ENCODE measurements at places on chromosomes 2 and 18. TPM values are rescaled to one million over a fixed set of nuclear protein-coding genes. Genes with fewer than 3 reads are reported as not detected.

CAPN14 gene
- total RNA-seq: 0.33 TPM

DNA sequence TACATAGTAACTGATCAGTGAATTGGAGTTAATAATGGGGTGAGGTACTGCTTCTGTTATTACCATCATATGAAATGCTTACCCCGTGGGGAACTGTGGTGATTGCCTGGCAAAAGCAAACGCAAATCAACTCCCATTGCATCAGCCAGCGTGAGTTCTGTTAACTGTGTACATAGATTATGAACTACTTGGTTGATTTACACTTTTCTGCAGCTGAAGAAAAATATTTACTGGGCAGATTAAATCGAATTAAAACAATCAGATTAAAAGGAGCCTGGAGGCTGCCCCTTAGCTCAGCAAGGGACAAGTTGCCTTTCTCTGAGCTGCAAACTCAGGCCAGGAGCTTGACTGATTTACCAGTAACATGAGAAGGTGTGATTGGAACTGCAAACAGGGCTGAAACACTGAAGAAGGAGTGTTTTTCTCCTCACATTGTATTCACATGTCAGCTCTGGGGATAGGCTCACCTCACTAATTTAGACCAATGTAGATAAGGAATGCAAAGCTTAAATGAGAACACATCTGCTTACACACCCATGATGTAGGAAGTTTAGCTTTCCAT lies 220.1 kb downstream of the OSR1 start:
- no peak for DNase-seq
- H3K4me3 ChIP-seq: no peak overlapping the region
- H3K27me3 ChIP-seq: no peaks in the 10 kb centered on the region
- H3K4me1 ChIP-seq: no peaks in the 10 kb centered on the region
- no peak overlapping the region for H3K27ac ChIP-seq
- no peaks in the 10 kb centered on the region for H3K36me3 ChIP-seq

DNA sequence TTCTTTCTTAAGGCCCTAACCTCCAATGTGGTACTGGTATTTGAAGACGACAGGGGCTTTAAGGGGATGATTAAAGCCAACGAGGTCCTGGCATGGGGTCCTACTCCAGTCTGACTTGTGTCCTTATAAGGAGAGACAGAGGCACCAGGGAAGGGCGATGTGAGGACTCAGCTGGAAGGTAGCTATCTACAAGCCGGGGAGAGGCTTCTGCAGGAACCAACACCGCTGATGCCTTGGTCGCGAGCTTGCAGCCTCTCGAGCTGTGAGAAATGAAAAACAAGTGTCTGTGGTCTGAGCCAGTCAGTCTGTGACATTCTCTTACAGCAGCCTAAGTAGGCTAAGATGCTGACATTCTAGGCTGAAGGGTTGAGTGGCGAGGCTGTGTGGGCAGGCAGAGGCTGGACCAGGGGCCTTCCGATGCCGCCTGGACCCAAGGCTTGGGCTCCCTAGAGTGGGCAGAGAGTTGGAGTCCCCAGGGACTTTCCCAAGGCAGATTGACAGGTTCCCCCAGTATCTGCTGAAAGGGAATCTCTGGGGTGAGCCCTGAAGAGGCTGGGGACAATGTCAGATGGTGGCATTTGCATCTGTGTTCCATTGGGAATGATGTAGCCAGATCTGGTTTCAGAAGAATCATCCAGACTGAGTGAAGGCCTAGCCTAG lies 322.9 kb upstream of the HS6ST1 start:
- no peak overlapping the region for H3K27ac ChIP-seq
- H3K27me3 ChIP-seq: no peaks in the 10 kb centered on the region
- H3K36me3 ChIP-seq: no peaks in the 10 kb centered on the region
- peak; percentile 15 for DNase-seq
- no peaks in the 10 kb centered on the region for H3K4me1 ChIP-seq

GRCh38 chr2:94875064-94875819 lies 4.0 kb downstream of the TEKT4 start:
- H3K4me3 ChIP-seq: no peak overlapping the region
- no peak for DNase-seq
- H3K4me1 ChIP-seq: no peaks in the 10 kb centered on the region
- no peaks in the 10 kb centered on the region for H3K36me3 ChIP-seq
- H3K27ac ChIP-seq: no peak overlapping the region
- H3K27me3 ChIP-seq: no peaks in the 10 kb centered on the region

DNA sequence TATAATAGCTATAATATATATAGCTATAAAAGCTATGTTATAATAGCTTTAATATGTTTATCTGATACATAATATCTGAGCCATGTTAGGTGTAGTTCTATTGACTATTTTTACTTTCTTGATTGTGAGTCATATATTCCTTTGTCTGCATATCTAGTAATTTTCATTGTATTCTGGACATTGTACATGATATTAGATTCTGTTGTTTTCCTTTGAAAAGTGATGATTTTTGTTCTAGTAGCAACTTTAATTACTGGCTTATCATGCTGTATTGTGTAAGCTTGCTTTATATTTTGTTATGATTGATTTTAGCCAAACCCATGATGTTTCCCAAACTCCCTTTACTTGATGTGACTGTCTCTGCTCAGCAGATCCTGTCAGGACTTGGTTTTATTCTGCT lies 125.7 kb upstream of the TCF4 start:
- no peak for DNase-seq
- no peak overlapping the region for H3K4me3 ChIP-seq
- no peaks in the 10 kb centered on the region for H3K4me1 ChIP-seq

- H3K4me3 ChIP-seq: no peak overlapping the region
- no peaks in the 10 kb centered on the region for H3K4me1 ChIP-seq
- no peak for DNase-seq
- no peak overlapping the region for H3K27ac ChIP-seq
- H3K27me3 ChIP-seq: no peaks in the 10 kb centered on the region
- H3K36me3 ChIP-seq: no peaks in the 10 kb centered on the region
Observed at GRCh38 chr18:1350931-1351450, 446.3 kb downstream of the ADCYAP1 start.

SMYD1 gene
- not detected for total RNA-seq

DNA sequence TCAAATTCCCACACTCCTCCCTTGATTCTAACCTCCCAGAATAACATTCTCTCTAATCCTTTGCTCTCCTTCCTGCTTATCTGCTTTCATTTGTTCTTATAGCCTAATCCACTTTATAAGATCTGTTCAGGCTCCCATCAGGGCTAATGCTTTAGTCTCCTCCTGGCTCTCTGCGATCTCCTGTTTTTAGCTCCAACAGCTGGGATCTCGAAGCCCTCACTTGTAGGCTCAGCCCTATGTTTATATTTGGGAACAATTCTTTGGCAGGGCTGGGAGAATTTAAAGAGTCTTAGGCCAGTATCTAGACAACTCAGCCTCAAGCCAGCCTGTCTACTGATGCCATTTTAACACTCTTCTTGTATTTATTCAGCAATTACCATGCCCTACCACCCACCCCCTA lies 27.2 kb upstream of the RAPH1 start:
- no peaks in the 10 kb centered on the region for H3K4me1 ChIP-seq
- H3K4me3 ChIP-seq: no peak overlapping the region
- H3K36me3 ChIP-seq: no peaks in the 10 kb centered on the region
- H3K27me3 ChIP-seq: no peaks in the 10 kb centered on the region

- H3K27ac ChIP-seq: no peak overlapping the region
- H3K27me3 ChIP-seq: no peaks in the 10 kb centered on the region
- H3K36me3 ChIP-seq: no peaks in the 10 kb centered on the region
- H3K4me1 ChIP-seq: peaks cover 2% of the 10 kb centered on the region
- no peak for DNase-seq
Observed at GRCh38 chr18:34643989-34644388, 66.1 kb upstream of the DTNA start.

FAM210A gene
- total RNA-seq: 10.5 TPM

GRCh38 chr2:216344206-216344949 lies 27.9 kb downstream of the MARCHF4 start:
- peaks cover 9% of the 10 kb centered on the region for H3K4me1 ChIP-seq
- H3K27me3 ChIP-seq: no peaks in the 10 kb centered on the region
- DNase-seq: no peak
- no peaks in the 10 kb centered on the region for H3K36me3 ChIP-seq
- H3K27ac ChIP-seq: no peak overlapping the region
- no peak overlapping the region for H3K4me3 ChIP-seq

DNA sequence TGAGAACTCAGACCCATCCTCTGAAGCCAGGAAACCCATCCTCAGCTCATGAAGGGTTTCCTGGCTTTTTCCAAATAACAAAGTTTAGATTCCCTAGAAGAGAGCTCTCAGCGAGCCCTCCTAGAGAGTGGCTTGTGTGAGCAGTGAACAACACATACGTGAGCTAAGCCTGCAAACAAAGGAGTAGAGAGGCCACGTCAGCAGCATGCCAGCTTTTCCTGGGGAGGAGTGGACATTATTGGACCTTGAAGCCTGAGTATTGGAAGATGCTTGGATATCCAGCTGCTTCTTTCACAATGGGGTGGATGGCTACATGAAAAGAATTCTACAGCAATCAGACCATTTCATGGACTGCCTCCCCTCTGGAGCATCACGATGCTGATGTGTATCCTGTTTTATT lies 21.1 kb downstream of the KIF5C start:
- H3K36me3 ChIP-seq: no peaks in the 10 kb centered on the region
- no peaks in the 10 kb centered on the region for H3K27me3 ChIP-seq
- H3K4me1 ChIP-seq: no peaks in the 10 kb centered on the region
- no peak overlapping the region for H3K4me3 ChIP-seq
- DNase-seq: no peak
- no peak overlapping the region for H3K27ac ChIP-seq

- DNase-seq: no peak
- H3K27me3 ChIP-seq: no peaks in the 10 kb centered on the region
- H3K36me3 ChIP-seq: no peaks in the 10 kb centered on the region
- H3K4me1 ChIP-seq: no peaks in the 10 kb centered on the region
- no peak overlapping the region for H3K4me3 ChIP-seq
Observed at GRCh38 chr2:183564726-183565125, 440.5 kb downstream of the NUP35 start.

GRCh38 chr18:38948436-38948835 lies 1382.8 kb upstream of the CELF4 start:
- H3K27ac ChIP-seq: no peak overlapping the region
- DNase-seq: no peak
- no peak overlapping the region for H3K4me3 ChIP-seq

FAM161A gene
- total RNA-seq: 1.7 TPM

DNA sequence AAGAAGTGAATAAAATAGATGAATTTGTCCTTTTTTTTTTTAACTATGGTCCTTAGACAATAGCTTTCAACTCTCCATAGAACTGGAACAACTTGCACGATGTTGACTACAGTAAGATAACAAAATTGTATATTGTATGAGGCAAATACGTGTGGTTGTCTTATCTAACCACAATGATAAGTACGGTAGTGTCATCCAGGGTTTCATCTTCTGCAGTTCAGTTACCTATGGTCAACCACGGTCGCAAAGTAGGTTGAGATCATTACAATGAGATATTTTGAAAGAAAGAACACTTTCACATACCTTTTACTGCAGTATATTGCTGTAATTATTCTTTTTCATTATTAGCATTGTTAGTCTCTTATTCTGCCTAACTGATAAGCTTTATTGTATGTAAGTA lies 295.2 kb downstream of the PARD3B start:
- no peak overlapping the region for H3K4me3 ChIP-seq
- no peak overlapping the region for H3K27ac ChIP-seq
- no peaks in the 10 kb centered on the region for H3K27me3 ChIP-seq
- H3K36me3 ChIP-seq: no peaks in the 10 kb centered on the region

GRCh38 chr2:173955004-173955403 lies 10.2 kb downstream of the SP3 start:
- H3K4me3 ChIP-seq: no peak overlapping the region
- H3K4me1 ChIP-seq: peaks cover 67% of the 10 kb centered on the region
- H3K36me3 ChIP-seq: no peaks in the 10 kb centered on the region
- H3K27me3 ChIP-seq: no peaks in the 10 kb centered on the region

NEU2 gene
- total RNA-seq: not detected

DNA sequence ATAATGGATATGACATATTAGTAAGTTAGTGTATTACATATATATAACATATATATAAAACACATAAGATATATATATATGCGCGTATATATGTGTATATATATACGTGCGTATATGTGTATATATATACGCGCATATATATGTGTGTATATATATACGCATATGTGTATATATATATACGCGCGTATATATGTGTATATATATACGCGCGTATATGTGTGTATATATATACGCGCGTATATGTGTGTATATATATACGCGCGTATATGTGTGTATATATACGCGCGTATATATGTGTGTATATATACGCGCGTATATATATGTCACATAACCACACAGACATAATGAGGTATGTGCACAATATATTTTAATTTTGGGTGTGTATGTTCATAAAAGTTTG lies 327.8 kb downstream of the MEIS1 start:
- no peaks in the 10 kb centered on the region for H3K36me3 ChIP-seq
- DNase-seq: no peak
- H3K27ac ChIP-seq: no peak overlapping the region

DNA sequence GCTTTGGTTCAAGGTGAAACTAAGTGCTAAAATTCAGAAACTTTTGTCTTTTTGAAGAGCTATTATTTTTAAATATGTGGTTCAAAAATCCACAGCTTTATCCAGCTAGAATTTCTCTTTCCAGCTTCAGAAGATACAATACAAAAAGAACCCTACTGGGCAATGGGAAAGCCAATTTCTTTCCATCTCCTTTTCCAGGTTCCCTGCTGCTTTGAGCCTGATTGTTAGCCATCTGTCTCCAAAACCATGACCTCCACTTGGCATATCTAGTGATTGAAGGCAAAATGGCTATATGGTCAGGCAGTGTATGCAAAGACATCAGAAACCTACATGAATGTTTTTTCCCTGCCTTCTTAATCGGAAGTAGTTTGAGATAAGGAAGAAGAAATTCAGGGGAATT lies 134.1 kb downstream of the KCNH7 start:
- no peak overlapping the region for H3K4me3 ChIP-seq
- H3K27me3 ChIP-seq: no peaks in the 10 kb centered on the region
- no peak for DNase-seq
- H3K36me3 ChIP-seq: no peaks in the 10 kb centered on the region
- no peak overlapping the region for H3K27ac ChIP-seq

C1GALT1C1L gene
- not detected for total RNA-seq

- no peak overlapping the region for H3K27ac ChIP-seq
- H3K4me1 ChIP-seq: peaks cover 11% of the 10 kb centered on the region
- peaks cover under 1% of the 10 kb centered on the region for H3K27me3 ChIP-seq
- no peak overlapping the region for H3K4me3 ChIP-seq
- H3K36me3 ChIP-seq: no peaks in the 10 kb centered on the region
Observed at GRCh38 chr2:70906439-70907005, 29.2 kb upstream of the ATP6V1B1 start.

- H3K27me3 ChIP-seq: no peaks in the 10 kb centered on the region
- DNase-seq: no peak
- no peaks in the 10 kb centered on the region for H3K4me1 ChIP-seq
- no peaks in the 10 kb centered on the region for H3K36me3 ChIP-seq
- H3K4me3 ChIP-seq: no peak overlapping the region
Observed at GRCh38 chr2:1088192-1088860, 137.7 kb downstream of the SNTG2 start.

DNER gene
- 0.64 TPM for total RNA-seq

- H3K4me1 ChIP-seq: no peaks in the 10 kb centered on the region
- no peak overlapping the region for H3K4me3 ChIP-seq
- DNase-seq: no peak
- no peaks in the 10 kb centered on the region for H3K27me3 ChIP-seq
Observed at GRCh38 chr2:190365499-190366204, 22.3 kb downstream of the INPP1 start.

All from upper lobe of left lung (tissue), 6 donors.